Renal pelvis (tissue), 12 donors: ENCODE measurements at places on chromosomes 5 and 9. TPM values are rescaled to one million over a fixed set of nuclear protein-coding genes. Genes with fewer than 3 reads are reported as not detected.

- no peak for DNase-seq
Observed at GRCh38 chr5:150624334-150625163, 15.9 kb upstream of the SYNPO start.

- DNase-seq: no peak
Observed at GRCh38 chr9:19117039-19117716, 10.1 kb downstream of the PLIN2 start.

DNA sequence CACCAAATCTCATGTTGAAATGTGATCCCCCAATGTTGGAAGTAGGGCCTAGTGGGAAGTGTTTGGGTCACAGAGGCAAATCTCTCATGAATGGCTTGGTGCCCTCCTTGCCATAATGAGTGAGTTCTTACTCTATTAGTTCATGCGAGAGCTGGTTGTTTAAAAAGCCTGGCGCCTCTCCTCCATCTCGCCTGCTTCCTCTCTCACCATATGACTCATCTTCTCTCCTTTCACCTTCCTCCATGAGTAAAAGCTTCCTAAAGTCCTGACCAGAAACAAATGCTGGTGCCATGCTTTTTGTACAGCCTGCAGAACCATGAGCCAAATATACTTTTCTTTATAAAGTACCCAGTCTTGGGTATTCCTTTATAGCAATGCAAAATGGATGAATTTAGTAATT, 20.9 kb upstream of the ARHGAP26 start:
- no peak for DNase-seq

GRCh38 chr5:115575167-115576070, 26.9 kb downstream of the TICAM2 start:
- no peak for DNase-seq

DNA sequence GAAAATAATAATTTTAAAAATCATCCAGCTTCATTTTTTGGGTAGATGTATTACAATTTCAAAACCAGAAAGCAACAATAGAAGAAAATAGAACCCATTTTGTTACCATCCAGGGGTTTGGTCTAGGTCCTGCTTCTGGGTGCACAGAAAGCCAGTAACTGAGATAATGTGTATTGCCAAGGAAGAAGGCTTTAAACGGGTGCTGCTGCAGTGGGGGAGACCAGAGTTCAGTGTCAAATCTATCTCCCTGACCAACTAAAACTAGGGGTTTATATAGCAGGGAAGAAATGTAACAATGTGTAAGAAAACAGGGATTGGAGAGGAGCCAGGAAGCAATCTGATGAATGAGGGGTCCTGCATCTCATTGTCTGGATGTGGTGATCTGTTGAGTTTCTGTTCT, 17.5 kb upstream of the MPDZ start:
- no peak for DNase-seq

DNA sequence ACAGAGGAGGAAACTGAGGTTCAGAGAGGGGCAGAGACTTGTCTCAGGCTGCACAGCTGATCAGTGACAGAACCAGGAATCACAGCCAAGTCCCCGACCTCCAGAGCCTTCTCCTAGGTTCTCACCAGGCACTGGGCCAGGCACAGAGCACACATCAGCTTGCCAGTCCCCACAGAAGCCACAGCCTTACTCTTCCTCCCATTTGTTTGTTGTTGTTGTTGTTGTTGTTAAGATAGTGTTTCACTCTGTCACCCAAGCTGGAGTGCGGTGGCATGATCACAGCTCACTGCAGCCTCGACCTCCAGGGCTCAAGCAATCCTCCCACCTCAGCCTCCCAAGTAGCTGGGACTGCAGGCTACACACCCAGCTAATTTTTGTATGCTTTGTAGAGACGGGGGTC, 41.4 kb downstream of the NAIF1 start:
- no peak for DNase-seq

The TMEM250 gene
- 24.5 TPM for polyA plus RNA-seq

The FOXI1 gene
- polyA plus RNA-seq: 5.2 TPM

The KLF4 gene
- polyA plus RNA-seq: 6.4 TPM
